Inflammatory macrophage treated with lipopolysaccharide for 4 hours (primary cell): ENCODE measurements at places on chromosomes 4 and X.

DNA sequence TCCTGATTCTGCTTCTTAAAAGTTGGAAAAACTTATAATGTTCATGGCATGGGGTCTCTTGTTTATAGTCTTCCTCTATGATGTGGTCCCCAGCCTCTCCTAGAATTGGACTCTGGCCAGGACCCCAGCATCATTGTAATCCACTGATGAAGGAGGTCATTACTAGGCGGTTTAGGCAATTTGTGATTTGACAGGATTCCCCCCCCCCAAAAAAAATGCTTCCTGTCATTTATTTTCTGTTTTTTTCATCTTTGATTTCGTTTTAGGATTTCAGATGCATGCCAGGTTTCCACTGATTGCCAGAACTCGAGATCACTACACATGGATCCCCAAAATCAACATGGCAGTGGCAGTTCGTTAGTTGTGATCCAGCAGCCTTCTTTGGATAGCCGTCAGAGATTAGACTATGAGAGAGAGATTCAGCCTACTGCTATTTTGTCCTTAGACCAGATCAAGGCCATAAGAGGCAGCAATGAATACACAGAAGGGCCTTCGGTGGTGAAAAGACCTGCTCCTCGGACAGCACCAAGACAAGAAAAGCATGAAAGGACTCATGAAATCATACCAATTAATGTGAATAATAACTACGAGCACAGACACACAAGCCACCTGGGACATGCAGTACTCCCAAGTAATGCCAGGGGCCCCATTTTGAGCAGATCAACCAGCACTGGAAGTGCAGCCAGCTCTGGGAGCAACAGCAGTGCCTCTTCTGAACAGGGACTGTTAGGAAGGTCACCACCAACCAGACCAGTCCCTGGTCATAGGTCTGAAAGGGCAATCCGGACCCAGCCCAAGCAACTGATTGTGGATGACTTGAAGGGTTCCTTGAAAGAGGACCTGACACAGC, 4.9 kb downstream of the SPRY1 start:
- no peak for DNase-seq

- DNase-seq = no peak
These were observed 139.9 kb downstream of the CPEB2 start for GRCh38 chr4:15142201-15142600.

- DNase-seq = no peak
These were observed 60.8 kb downstream of the AWAT2 start for GRCh38 chrX:69988955-69989394.

DNA sequence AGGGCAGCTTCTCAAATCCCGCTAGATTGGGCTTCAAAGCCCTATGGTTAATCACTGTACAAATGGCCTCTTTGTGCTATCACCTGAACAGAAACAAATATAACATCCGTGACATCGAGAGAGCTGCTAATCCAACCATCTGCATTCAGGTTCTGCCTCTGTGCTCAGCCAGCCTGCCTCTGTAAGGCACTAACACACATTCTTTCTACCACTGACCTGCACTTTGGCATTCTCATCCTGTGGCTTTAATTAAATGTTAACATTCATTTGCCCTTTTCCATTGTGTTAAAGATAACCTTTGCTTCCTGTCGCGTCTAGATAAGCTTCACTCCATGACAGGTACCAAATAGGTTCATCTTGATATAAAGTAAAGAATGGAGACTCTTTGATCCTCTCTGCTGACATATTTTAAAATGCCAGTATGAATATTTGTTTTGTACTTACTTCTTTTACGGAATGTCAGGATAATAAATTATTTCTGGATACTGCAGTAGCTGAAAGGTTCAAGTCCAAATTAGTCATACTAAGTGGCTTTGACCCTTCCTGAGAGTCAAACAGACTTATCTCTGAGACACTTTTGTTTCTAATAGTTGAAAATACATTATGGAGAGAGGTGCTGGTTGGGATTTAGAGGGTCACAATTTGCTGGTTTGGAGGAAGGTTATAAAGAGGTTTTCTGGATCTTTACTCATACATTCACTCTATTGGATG, 505.7 kb downstream of the PACRGL start:
- no peak for DNase-seq

DNA sequence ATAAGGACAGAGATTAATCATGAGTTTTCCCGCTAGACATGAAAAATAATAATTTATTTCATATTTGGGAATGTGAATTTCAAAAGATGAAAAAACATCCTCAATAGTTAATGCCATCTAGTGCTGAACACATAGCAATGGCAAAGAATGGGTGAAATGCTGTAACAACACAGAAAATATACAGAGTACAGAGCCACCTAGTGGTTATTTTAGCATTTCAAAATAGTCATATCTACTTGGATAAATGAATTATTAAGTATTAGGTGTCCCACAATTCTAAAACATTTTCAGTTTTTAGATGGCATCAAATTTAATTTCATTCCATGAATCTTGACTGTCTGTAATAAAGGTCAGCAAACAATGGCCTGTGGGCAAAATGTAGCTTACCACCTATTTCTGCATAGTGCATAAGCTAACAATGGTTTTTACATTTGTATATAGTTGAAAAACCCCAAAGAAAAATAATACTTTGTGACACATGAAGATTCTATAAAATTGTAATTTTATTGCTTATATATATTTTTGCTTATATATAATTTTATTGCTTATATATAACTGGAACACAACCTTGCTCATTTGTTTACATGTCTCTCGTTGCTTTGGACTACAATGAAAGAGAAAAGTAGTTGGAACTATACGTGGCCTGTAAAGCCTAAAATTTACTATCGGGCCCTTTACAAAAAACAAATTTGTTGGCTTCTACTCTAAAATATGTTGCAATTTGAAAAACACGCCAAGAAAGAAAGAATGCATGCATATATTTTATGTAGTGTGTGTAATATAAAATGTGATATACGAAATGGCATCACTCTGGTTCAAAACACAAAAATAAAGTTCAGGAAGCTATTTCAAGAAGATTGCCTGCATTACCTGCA, 99.1 kb upstream of the FAM47C start:
- peak; percentile 1 for DNase-seq

- no peak for DNase-seq
These were observed 216.6 kb upstream of the INTU start for GRCh38 chr4:127416115-127416514.

- no peak for DNase-seq
These were observed 4.6 kb upstream of the RS1 start for GRCh38 chrX:18676470-18676869.

- no peak for DNase-seq
These were observed 870.6 kb upstream of the SLIT2 start for GRCh38 chr4:19381068-19381467.

DNA sequence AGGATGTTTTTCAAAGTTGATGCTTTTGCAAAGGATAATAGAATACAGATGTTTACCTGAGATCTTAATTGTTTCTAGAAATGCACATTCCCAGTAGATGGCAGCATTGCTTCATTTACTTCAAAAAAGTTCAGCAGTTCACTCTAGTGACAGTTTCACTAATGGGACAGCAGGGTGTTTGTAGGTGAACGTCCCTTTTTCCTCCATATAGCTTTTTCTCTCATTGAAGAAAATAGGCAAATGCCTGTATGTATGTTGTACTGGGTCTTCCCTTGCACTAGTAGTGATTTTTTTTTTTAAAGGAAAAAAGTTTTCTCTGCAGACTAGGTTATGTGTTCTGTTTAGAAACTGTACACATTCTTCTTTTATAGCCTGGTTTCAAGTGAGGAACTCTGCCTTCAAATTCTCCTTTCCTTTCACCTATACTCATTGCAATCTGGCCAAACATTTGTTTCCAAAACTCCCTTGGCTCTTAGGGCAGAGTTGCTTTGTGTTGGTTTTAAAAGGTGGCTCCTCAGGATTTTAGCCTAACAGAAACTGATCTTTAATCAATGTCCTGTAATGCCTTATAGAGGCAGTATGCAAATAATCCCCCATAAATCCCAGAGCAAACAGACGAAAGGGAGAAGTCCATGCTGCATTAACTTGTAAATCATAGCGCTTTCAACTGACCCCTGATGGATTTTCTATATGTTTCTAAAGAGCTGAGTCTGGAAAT, 86.3 kb downstream of the EGF start:
- peak; percentile 72 for DNase-seq

DNA sequence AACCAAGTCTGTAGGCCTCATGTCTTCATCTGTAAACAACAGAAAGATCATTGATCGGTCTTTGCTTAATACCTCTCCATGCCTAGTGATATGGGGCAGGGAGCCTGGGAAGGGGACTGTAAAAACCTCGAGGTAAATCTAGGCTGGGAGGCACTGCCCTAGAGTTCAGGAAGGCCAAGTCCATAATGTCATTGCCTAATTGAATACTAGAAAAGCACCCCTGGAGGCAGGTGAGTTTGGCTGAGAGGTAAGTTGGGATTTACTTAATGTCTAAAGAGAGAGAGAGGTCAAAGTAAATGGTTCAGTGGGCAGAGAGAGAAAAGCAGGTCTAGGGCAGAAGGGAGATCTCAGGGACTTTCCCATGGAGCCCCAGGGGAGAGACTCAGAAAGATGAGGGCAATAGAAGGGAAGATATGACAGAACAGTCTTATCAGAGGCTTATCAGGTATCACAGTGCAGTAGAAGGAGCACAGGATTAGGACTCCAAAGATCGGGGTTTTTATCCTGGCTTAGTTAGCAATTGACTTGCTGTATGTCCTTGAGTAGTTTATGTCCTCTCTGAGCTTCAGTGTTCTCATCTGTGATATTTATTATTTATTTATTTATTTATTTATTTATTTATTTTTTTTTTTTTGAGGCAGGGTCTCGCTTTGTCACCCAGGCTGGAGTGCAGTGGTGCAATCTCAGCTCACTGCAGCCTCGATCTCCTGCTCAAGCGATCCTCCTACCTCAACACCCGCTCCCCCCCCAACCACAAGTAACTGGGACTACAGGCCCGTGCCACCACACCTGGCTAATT, 85.2 kb downstream of the SLC16A2 start:
- no peak for DNase-seq

- DNase-seq = no peak
These were observed 28.6 kb downstream of the MAGEB1 start for GRCh38 chrX:30275498-30275897.

DNA sequence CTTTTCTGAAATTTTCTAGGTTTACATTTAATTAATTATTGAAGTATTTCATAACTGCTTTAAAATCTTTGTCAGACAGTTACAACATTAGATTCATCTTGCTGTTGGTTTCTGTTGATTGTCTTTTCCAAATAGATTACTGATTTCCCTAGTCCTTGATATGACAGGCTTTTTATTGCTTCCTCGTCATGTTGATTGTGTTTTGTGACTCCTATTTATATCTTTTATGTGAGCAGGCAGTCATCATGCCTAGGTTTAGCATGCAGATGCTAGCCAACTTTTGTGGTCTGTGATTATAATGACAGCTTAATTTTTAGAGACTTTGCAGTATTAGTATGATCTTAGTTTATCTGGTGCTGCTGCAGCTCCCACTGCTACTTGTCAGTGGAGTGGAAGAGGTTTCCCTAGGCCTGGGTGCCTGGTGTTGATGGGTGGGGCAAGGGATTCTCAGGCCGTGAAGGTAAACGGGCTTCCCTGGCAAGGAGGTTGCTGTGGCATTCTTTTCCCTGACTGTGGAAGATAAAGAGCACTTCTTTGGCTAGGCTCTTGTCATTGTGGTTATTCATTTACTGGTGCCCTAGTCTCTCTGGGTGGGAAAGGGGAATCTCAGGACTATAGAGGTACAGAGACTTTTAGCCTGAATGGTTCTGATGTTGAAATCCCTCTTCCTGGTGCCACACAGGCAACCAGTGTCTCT, 65.7 kb downstream of the SERPINA7 start:
- no peak for DNase-seq

- peak; percentile 15 for DNase-seq
These were observed 201.9 kb upstream of the AGTR2 start for GRCh38 chrX:115968436-115969252.

DNA sequence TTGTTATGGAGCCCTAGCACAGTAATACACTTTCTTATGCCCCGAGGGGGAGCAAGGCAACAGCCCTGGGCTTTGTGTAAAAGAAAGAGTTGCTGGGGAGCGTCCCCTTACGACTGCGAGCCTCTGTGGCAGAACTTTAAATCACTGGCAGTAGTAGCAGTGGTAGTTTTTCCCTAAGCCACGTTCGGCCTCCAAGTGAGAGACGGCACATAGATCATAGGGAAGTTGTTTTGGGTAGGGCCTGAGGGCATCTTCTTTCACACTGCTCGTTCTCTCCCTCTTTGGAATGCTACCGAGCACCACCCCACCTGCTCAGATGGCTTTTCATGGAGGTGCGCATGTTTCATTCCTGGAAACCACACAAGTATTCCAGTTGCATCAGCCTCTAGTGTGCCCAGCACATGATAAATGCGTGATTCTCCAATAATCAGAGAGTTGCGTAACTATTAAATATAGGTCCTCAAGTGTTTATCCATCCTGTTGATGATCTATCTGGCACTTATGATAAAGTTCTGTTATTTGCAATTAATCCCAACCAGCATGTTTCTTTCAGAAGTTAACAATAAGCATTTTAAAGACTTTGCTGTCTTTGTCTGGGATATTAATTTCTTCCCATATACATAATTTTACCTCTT, 7.0 kb upstream of the SYNPO2 start:
- no peak for DNase-seq

DNA sequence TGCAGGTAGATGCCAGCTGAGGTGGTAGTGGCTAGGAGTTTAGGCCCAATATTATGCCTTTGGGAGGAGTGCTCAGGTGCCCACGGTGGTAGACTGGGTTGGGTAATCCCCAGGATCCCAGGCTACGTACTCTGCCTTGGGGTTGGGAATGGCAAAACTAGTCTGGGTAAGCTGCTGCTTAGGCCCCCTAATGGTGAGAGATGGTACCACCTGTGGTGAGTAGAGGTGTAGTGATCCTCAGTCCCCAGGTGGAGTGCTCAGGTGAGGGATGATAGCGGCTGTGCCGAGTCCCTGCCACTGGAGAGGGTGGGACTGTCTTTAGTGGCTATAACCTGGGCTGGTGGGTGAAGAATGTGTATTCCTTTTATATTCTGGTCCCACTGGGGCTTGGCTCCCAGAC, 75.2 kb downstream of the IL1RAPL2 start:
- no peak for DNase-seq

GRCh38 chr4:147674073-147674472, 9.9 kb downstream of the PRMT9 start:
- no peak for DNase-seq

- peak; percentile 17 for DNase-seq
These were observed 2464.6 kb downstream of the PCDH7 start for GRCh38 chr4:33184657-33185290.

DNA sequence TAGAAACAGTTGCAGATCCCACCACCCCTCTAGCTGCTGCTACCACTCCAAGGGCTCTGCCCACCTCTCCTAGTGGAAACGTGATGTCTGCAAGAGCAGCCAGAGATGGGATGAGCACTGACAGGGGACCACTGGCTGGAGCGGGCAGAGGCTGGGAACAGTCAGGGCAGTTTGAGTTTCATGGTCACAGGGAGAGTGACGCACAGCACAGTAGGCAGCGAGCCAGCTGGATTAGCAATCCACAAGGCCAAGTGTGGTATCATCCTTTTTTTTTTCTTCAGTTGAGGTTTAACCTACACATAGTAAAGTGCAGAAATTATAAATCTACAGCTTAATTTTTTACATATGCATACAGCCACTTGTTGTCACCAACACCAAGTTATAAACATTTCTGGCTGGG, 6.4 kb upstream of the SCML2 start:
- no peak for DNase-seq

GRCh38 chrX:40952855-40953254, 132.4 kb upstream of the USP9X start:
- DNase-seq = peak; percentile 74

GRCh38 chrX:21975812-21976211, 35.3 kb downstream of the SMS start:
- DNase-seq = no peak

- peak; percentile 74 for DNase-seq
These were observed 1.8 kb downstream of the ARHGEF6 start for GRCh38 chrX:136778916-136779315.

- DNase-seq = no peak
These were observed 148.0 kb downstream of the EMCN start for GRCh38 chr4:100369871-100370270.
